Sigmoid colon (tissue), 7 donors: ENCODE measurements at places on chromosomes 11 and 22. TPM values are rescaled to one million over a fixed set of nuclear protein-coding genes. Genes with fewer than 3 reads are reported as not detected.

The OR6T1 gene
- total RNA-seq: not detected

The TYR gene
- not detected for total RNA-seq

The CHKA gene
- total RNA-seq: 27.0 TPM

The GGTLC2 gene
- not detected for total RNA-seq

The DENND6B gene
- total RNA-seq: 2.3 TPM

The SMTNL1 gene
- total RNA-seq: not detected

The PACSIN3 gene
- total RNA-seq: 78.3 TPM

The C11orf97 gene
- not detected for total RNA-seq

The POU2AF2 gene
- total RNA-seq: not detected

The ADSL gene
- 98.8 TPM for total RNA-seq

- no peaks in the 10 kb centered on the region for H3K27me3 ChIP-seq
- H3K4me3 ChIP-seq: no peak overlapping the region
- no peak overlapping the region for H3K27ac ChIP-seq
- no peaks in the 10 kb centered on the region for H3K36me3 ChIP-seq
- peaks cover 29% of the 10 kb centered on the region for H3K4me1 ChIP-seq
These were observed 5.1 kb downstream of the PRDM10 start for GRCh38 chr11:129997513-129997912.

GRCh38 chr11:73372375-73372993 is 3.7 kb upstream of the RELT start:
- H3K27me3 ChIP-seq: no peaks in the 10 kb centered on the region
- H3K36me3 ChIP-seq: peaks cover 19% of the 10 kb centered on the region
- no peak overlapping the region for H3K27ac ChIP-seq
- peaks cover 17% of the 10 kb centered on the region for H3K4me1 ChIP-seq
- no peak for DNase-seq

DNA sequence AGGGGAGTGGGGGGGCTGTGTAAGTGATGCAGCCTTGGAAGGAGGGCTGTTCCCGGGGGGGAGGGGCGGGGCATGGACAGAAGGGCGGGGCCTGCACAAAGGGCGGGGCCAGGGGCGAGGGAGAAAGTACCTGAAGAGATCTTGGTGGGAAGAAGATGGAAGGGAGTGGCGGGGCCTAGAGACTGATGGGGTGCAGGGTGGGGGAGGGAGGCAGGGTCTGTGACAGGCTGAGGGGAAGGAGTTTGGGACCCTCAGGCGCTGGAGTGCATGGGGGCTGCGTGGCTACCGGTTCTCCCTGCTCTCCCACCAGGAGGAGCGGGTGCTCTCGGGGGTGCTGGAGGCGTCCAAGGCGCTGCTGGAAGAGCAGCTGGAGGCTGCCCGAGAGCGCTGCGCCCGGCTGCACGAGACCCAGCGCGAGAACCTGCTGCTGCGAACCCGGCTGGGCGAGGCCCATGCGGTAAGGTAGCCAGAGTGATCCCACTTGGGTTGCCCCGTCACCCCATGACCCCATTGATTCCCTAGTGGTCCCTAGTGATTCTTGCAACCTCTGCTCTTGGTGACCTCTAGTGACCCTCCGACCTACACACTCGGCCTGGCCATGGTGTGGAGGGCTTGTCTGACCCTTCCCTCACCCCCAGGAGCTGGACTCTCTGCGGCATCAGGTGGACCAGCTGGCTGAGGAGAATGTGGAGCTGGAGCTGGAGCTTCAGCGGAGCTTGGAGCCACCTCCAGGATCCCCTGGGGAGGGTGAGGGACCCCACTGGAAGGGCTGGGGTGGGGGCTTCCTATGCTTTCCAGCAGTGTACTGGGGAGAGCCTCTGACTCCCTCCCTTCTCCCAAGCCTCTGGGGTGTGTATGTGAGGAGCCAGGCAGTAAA is 3.1 kb downstream of the CCDC88B start:
- peak overlapping the region; percentile 43 for H3K4me3 ChIP-seq
- DNase-seq: no peak
- H3K27me3 ChIP-seq: no peaks in the 10 kb centered on the region
- no peaks in the 10 kb centered on the region for H3K36me3 ChIP-seq
- H3K4me1 ChIP-seq: peaks cover 7% of the 10 kb centered on the region

DNA sequence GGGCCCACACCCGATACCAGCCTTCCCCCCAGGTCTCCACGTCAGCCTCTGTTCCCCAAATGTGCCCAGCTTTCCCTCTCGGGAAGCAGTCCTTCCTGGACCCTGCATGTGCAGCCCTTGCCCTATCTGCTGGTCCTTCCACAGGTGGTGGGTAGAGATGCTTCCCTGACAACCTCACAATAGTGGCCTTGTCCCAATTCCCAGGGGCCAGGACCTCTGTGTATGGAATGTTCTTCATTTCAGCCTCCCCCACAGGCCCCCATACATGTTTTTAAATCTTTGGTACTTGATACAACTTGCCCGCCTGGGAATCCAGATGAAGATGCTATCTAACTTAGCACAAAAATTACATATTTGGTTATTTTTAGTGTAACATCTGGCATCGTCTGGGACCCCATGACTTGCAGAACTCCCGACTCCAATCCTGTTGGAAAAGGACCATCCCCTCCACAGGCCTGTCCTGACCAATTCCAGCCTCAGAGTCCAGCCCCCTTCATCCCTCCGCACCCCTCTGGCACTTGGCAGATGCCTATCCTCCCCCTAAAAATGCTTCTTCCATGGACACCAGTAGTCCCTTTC is 39.5 kb downstream of the ANO1 start:
- no peak overlapping the region for H3K4me3 ChIP-seq
- peaks cover 2% of the 10 kb centered on the region for H3K27me3 ChIP-seq
- no peaks in the 10 kb centered on the region for H3K36me3 ChIP-seq

DNA sequence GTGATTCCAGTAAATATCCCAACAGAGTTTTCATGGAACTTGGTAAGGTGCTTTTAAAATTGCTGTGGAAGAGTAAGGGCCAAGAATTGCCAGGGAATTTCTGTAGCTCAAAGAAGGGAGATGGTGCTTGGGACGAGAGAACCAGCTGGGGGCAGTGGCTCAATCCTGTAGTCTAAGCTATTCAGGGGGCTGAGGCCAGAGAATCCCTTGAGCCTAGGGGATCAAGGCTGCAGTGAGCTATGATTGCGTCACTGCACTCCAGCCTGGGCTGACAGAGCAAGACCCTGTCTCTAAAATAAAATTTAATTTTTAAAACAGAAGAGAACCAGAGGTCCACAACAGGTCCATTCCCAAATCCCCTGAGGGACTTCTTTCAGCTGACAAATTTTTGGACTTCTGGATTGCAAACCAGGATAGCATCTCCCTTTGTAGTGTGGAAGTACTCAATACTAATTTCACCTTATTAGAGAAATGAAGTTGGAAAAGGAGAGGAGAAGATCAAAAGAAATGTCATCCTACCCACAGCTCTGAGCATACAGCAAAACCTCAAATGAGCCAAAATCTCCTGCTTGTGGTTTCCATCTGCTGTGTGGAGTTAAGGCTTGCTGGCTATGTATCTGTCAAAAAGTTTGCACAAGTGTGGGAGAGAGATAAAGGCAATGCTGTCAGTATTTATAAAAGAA is 59.2 kb upstream of the CLPB start:
- H3K27me3 ChIP-seq: no peaks in the 10 kb centered on the region
- no peaks in the 10 kb centered on the region for H3K4me1 ChIP-seq
- no peak overlapping the region for H3K27ac ChIP-seq
- H3K36me3 ChIP-seq: no peaks in the 10 kb centered on the region

- no peaks in the 10 kb centered on the region for H3K36me3 ChIP-seq
- H3K27ac ChIP-seq: peak overlapping the region; percentile 30
- no peak overlapping the region for H3K4me3 ChIP-seq
- H3K4me1 ChIP-seq: peaks cover 12% of the 10 kb centered on the region
- no peaks in the 10 kb centered on the region for H3K27me3 ChIP-seq
- DNase-seq: no peak
These were observed 8.7 kb downstream of the MMP26 start for GRCh38 chr11:4713241-4713640.

GRCh38 chr22:50400406-50400805 is 57.3 kb downstream of the PPP6R2 start:
- peaks cover 25% of the 10 kb centered on the region for H3K4me1 ChIP-seq
- no peak for DNase-seq
- H3K4me3 ChIP-seq: no peak overlapping the region
- peaks cover 6% of the 10 kb centered on the region for H3K36me3 ChIP-seq
- peak overlapping the region; percentile 52 for H3K27ac ChIP-seq
- no peaks in the 10 kb centered on the region for H3K27me3 ChIP-seq

- no peaks in the 10 kb centered on the region for H3K27me3 ChIP-seq
- no peaks in the 10 kb centered on the region for H3K36me3 ChIP-seq
- DNase-seq: no peak
- peaks cover 28% of the 10 kb centered on the region for H3K4me1 ChIP-seq
- H3K27ac ChIP-seq: peak overlapping the region; percentile 71
- no peak overlapping the region for H3K4me3 ChIP-seq
These were observed 13.6 kb downstream of the SCARF2 start for GRCh38 chr22:20423906-20424551.

DNA sequence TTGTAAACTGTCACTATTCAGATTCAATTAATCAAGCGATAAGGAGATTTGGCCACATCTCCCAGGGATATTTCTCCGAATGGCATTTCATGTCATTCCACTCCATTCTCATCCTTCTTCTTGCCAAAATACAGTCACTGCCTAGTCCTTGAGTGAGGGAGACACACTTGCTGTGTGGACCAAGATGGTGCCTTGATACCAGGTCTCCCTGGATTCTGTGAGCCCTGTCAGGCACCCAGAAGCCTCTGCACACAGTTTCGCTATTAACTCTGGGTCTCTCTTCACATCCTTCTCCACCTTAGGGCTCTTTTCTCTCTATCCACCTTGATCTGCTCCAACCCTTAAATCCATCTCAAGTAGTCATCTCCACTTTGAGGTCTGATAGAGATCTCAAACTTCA is 119.9 kb upstream of the LMO1 start:
- DNase-seq: no peak
- H3K4me1 ChIP-seq: peaks cover 3% of the 10 kb centered on the region
- no peaks in the 10 kb centered on the region for H3K36me3 ChIP-seq
- H3K27ac ChIP-seq: no peak overlapping the region
- H3K27me3 ChIP-seq: no peaks in the 10 kb centered on the region
- no peak overlapping the region for H3K4me3 ChIP-seq

DNA sequence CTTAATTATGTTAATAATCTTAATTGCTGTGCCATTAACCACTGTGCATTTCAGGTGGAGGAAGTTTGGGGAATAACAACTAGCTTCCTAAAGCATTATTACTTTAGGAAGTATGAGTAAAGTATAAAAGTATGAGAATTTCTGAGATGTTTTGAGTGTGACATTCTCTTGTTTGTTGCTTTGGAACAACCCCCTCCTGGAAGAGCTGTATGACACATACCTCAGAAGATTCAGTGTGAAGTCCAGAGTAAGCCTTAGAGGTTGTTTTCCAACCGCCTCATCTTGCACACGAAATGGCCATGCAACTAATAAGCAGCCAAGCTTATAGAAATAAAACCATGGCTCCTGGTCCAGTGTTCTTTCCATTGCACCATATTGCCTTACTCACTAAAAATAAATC is 21.7 kb downstream of the CCDC81 start:
- H3K4me3 ChIP-seq: no peak overlapping the region
- H3K36me3 ChIP-seq: no peaks in the 10 kb centered on the region
- no peak for DNase-seq

DNA sequence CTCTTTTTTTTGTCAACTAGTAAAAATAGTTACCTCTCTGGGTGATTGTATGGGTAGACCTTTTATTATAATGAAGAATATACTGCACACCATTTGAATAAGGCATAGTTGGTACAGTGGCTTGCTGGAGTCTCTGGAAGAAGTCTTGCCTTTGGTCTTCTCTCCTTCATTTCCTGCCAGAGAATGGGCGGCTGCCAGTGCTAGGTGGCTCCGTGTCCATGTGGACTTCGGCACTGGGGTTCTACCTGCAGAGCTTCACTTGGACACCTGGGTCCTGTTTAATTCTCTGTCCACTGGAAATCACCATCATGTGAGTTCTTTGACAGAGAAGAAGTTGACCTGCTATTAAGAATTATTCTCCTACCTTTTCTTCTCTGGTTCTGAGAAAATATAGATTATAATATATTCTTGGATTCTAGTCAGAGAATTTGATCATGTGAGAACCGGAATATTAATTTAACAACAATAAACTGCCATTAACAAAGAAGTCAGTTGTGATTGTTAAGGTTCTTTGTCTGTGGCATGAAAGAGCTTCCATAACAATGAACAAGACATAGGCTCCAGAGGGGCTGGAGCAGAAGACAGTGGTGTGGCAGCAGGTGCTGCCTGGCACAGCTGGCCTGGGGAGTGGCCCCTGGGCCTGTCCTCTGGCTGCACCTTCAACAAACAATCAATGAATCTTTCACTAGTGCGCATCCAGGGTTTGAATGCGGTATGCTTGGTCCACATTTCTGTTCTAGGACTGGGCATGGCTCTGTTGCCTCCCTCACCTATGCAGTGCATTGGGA is 77.5 kb downstream of the PPFIBP2 start:
- no peaks in the 10 kb centered on the region for H3K4me1 ChIP-seq
- no peaks in the 10 kb centered on the region for H3K27me3 ChIP-seq
- H3K4me3 ChIP-seq: no peak overlapping the region
- H3K36me3 ChIP-seq: no peaks in the 10 kb centered on the region
- no peak for DNase-seq

- no peak for DNase-seq
- H3K36me3 ChIP-seq: no peaks in the 10 kb centered on the region
- H3K27ac ChIP-seq: no peak overlapping the region
- no peak overlapping the region for H3K4me3 ChIP-seq
- no peaks in the 10 kb centered on the region for H3K4me1 ChIP-seq
These were observed 20.4 kb downstream of the JHY start for GRCh38 chr11:122902951-122903350.

DNA sequence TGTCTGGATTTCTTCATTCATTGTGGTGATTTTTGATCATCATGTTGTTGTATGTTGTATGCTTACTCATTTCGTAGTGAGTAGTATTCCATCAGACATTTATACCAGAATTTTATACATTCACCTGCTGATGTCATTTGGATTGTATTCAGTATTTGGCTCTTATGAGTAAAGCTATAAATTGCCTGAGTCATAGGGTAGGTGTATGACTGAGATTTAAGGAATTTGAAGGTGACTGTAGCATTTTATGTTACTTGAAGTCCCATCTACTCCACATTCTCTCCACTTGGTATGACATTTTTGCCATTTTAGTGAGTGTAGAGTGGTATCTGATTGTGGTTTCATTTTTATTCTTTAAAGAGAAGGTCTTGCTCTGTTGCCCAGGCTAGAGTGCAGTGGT is 548.2 kb downstream of the TBC1D22A start:
- no peaks in the 10 kb centered on the region for H3K4me1 ChIP-seq
- no peak overlapping the region for H3K27ac ChIP-seq
- H3K36me3 ChIP-seq: no peaks in the 10 kb centered on the region
- H3K27me3 ChIP-seq: no peaks in the 10 kb centered on the region
- no peak for DNase-seq

DNA sequence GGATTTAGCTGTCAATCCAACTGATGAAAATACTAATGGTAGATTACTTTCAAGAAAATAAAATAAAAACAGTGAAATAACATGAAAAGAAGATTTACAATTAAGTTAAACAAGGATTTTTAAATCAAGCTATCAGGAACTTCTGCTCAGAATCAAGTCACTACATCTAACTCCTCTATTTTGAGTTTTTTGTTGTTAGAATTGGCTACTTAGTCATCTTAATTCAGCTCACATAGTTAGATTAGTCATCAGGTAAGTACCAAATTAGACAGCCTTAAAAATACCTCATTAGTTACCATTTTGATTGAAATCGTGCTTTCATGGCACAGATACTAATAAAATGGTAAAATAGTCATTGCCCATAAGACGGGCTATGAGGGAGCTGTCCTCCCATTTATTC is 35.8 kb downstream of the BTG4 start:
- no peak overlapping the region for H3K4me3 ChIP-seq
- no peaks in the 10 kb centered on the region for H3K36me3 ChIP-seq
- DNase-seq: no peak

- no peak for DNase-seq
- no peaks in the 10 kb centered on the region for H3K27me3 ChIP-seq
- no peak overlapping the region for H3K27ac ChIP-seq
- H3K36me3 ChIP-seq: no peaks in the 10 kb centered on the region
These were observed 274.3 kb downstream of the DDX10 start for GRCh38 chr11:108939135-108939534.
